ENCODE measurements at places on chromosomes 7 and 10.

GRCh38 chr7:36048902-36049240 lies 104.2 kb upstream of the EEPD1 start:
- DNase-seq, result no peak

GRCh38 chr7:148173369-148173768 lies 417.2 kb upstream of the C7orf33 start:
- DNase-seq, result no peak

- no peak for DNase-seq
These were observed 545.9 kb downstream of the SORCS1 start for GRCh38 chr10:106618646-106619045.

- no peak for DNase-seq
These were observed 256.0 kb upstream of the TCERG1L start for GRCh38 chr10:131567279-131568162.

- no peak for DNase-seq
These were observed 5.2 kb downstream of the PHYHIPL start for GRCh38 chr10:59181668-59182067.

DNA sequence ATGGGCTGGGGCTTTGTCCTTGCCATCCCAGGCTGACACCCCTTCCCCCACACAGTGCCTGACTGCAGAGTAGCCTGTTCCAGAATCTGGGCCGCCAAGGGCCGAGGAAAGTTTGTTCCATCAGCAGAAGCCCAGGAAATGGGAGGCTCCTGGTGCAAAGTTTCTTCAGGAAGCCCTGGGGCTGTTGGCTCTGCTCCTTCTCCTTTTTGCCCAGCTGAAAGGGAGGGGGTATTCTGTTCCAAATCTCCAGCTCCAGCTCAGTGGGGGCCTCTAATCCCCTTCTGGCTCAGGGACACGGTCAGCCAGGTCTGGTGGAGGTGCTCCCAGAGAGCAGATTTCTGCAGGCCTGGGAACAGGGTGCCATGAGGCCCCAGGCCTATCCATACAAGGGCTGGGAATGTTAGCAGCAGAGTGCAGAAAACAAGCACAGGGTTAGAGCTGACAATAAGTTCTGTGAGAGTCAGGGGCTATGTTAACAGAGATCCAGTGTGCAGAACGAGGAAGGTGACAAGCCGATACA lies 399.5 kb downstream of the RPS24 start:
- DNase-seq, result no peak

DNA sequence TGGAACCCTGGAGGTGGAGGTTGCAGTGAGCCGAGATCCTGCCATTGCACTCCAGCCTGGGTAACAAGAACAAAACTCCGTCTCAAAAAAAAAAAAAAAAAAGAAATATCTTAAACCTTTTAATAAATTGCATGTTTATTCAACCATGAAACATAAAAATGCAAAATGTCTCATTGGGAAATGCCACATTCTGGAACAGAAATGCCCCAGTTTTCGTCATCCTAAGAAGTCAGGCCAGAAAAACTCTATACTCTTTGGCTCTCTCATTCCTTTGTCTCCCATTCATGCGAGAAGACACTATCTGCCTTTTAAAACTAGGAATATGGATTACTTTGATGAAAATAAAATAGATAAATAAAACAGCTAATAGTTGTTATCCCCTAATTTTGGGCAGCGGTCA lies 21.5 kb upstream of the ABLIM1 start:
- no peak for DNase-seq

DNA sequence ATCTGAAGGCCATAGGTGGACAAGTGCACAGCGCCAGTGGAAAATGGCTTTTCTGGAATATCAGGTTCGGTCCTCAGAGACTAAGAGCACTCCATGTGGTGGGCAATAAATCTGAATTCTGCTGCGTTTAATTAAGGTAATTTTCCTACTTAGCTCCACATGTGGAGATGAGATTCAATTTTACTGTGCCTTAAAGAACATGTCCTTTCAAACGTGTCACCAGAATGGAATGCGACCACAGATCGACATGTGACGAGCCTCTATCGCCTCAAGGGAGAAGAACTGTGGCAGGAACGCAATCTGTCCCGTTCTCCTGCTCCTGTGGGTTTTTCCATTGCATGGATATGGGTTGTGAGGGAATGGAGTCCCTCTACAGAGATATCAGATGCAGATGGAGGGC lies 205.3 kb upstream of the ZNF32 start:
- no peak for DNase-seq

GRCh38 chr7:117808341-117808757 lies 64.9 kb downstream of the CTTNBP2 start:
- DNase-seq, result no peak

DNA sequence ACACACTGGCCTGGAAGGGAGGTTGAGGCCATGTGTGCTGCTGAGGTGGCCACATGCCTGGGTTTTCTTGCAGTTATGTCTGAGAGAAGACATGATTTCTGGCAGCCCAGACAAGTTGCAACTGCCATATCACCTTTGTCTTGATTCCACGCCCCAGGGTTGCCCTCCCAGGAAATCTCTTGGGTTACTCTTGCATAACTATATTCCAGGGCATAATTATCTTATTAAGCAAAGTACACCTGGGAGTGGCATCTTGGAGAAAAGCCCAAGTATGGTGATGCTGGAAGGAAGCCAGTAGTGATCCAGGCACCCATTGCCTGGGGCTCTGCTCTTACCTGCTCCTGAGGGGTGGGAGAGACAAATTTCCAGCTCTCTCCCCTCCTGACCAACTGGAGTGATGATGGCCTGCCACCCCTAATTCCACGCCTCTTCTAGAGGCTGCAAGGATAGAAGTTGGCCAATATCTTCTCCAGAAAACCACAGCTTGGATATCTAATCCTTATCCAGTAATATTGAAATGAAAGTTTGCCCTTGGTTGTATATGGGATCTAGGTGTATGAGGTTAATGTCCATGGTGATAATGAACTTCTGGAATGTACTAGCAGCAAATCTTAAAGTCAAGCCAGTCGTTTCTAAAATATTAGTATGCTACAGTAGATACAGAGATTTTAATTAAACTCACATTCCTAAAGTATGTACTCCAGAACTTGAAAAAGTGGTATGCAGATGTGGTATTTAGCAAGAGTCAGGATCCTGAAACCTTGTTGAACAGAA lies 5.0 kb downstream of the AKR1B10 start:
- no peak for DNase-seq

GRCh38 chr7:1666823-1667565 lies 3.1 kb upstream of the ELFN1 start:
- no peak for DNase-seq

GRCh38 chr10:102812231-102812876 lies 24.9 kb downstream of the CYP17A1 start:
- no peak for DNase-seq

GRCh38 chr7:45238806-45239205 lies 81.2 kb downstream of the RAMP3 start:
- DNase-seq, result no peak

- no peak for DNase-seq
These were observed 50.9 kb downstream of the TFAM start for GRCh38 chr10:58436071-58436470.

DNA sequence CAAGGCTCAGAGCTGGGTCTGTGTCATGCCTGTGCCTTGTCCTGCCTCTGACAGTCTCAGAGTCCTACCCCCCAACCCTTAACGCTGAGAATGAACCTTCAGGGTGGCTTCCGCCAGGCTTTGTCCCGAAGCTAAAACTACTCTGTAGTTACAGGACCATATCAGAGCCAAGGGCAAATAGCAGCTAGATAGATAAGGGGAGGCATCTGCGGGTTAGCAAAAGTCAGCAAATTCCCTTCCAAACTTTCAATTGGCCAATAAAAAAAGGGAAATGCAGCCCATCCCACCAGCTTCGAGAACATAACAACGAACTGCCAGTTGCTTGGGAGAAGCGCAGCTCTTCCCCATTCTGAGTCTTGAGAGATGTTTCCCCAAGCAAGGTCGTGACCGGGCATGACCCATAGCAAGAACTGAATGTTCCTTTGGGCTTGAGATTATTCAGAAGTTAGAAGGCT lies 17.7 kb downstream of the CCL24 start:
- DNase-seq, result no peak

DNA sequence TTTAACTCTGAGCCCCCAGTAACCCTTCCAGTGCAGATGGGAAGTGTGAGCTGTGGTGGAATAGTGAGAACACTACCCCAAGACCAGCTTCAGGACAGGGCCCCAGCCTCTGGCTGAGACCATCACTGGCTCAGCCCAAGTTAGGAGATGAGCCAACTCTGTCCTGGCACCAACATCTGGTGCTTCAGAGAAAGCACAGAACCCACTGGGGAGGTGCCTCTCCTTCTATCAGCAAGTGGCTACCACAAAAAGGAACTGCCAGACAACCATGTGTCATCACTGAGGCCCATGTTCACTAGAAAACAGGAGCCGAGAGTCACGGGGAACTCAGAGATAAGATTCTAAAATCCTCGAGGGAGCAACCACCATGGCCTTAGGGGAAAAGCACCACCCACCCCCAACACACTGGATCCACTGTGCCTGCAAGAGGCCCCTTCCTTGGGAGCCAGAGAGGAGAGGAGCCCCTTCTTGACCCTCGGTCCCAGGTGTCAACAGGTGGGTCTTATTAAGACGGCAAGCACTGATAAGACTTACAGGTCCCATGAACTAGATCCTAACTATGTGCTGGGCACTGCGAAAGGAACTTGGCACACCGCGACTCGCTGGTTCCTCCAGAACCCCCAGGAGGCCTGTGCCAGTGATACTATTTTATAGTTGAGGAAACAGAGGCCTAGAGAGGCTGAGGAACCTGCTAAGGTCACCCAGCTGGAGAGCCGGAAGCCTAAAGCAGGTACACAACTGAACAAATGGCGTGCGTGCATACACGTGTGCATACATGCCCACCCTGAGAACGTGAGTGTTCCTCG lies 102.7 kb downstream of the FAM53B start:
- no peak for DNase-seq

DNA sequence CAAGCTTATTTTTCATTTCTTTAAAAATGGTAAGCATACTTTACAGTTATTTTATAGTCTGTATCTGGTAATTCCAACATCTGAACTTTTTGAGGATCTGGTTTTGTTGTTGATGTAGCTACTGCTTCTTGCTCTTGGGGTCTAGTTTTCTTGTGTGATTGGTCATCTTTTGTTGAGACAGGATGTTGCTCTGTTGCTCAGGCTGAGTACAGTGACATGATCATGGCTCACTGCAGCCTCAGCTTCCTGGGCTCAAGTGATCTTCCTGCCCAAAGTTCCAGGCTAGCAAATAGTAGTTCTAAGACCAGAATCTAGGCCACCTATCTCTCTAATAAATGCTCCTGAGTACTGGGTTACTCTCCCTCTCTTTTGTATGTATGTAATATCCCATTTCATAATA lies 75.7 kb downstream of the NRCAM start:
- DNase-seq, result no peak

DNA sequence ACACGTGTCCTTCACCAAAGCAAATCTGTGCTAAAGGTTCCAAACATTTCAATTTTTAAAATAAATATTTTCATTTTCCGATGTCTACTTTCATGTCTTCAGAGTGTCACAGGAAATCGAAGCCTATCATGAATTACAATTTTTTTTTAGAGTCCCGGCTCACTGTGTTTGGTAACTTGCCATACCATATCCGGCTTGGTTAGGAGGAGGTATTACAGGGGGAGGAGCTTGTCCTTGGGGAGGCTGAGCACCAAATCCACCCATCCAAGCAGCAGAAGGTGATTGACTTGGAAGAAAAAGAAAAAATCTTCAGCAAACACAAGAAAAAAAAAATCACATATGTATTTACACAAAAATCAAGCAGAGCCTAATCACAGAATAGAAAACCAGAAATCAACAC lies 21.3 kb downstream of the TIAL1 start:
- no peak for DNase-seq

DNA sequence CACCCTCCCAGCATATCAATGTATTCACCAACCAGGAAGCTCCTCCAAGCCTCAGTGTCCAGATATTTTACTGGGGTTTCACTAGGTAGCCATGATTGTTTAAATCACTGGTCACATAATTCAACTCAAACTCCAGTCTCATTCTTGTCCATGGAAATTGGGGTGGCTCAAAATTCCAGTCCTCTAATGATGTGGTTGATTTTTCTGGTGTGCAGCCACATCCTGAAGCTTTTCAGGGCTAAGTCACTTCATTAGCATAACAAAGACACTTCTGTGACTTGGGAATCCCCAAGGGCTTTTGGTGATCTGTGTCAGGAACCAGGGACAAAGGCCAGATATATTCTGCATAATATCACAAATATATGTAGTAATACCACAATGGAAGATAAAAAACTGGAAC lies 786.9 kb upstream of the IGFBP3 start:
- no peak for DNase-seq

GRCh38 chr10:11168423-11169090 lies 150.9 kb downstream of the CELF2 start:
- DNase-seq, result no peak

- no peak for DNase-seq
These were observed 32.5 kb upstream of the EPC1 start for GRCh38 chr10:32379318-32379949.

DNA sequence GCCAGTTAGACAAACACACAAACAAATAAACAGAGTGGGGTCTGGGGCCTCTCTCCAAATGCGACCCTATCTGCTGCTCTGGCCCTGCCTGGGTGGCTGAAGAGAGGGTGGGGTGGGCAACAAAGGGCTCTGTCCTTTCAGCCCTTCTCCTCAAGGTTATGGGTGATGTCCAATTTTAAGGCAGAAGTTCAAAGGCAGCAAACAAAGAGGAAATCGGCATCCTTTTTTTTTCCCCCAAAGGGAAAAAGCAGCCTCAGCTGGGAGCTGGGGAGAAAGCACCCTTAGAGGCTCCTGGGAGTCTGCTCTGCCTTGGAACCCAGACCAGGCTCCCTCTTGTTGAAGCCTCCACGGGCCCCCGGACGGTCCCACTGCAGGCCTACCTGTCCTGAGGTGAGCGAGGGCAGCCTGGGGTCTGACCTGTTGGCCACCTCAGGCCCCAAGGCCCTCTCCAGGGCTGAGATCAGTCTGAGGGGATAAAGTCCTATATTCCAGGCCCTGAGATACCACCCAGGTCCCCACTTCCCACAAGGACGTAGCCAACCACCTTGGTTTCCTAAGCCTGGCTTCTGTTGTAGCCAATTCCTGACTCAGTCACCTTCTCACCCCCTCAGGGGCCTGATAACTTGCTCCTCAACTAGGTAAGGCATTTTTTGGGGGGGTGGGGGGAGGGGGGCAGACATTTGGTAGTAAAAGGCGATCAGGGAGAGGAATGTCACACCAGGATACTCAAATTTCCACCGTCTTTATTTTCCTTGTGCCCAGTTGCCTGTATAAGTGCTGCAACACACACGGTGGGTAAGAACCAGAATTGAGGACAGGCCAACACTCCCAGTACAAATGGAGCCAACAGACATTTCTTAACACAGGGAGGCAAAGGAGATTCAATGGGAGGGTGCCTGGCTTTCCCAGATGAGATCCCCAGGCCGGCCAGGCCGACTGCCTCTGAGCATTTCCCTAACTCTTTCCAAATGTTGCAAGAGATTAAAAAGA lies 4.3 kb downstream of the HOXA11 start:
- DNase-seq, result no peak

GRCh38 chr7:106891548-106892410 lies 26.7 kb downstream of the PIK3CG start:
- no peak for DNase-seq
